ENCODE measurements at places on chromosomes 2 and 18. TPM values are rescaled to one million over a fixed set of nuclear protein-coding genes. Genes with fewer than 3 reads are reported as not detected.

DNA sequence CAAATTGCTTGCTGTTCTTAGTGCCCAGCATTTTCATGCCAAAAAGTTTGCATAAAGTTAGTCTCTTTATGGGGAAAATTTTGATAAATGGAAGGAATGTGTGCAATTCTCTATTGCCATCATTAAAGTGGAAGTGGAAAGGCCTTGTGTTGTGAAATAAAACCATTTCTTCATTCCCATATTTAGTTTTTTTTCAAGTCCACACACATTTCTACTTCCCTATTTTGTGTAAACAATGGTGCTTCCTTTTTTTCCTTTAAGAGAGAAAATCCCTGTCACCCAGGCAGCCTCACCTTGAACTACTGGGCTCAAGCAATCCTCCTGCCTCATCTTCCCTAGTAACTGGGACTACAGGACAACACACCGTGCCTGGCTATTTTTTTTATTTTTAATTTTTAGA lies 42.3 kb upstream of the NCOA1 start:
- DNase-seq: no peak

GRCh38 chr2:16194931-16195680 lies 254.8 kb downstream of the MYCN start:
- no peak for DNase-seq

DNA sequence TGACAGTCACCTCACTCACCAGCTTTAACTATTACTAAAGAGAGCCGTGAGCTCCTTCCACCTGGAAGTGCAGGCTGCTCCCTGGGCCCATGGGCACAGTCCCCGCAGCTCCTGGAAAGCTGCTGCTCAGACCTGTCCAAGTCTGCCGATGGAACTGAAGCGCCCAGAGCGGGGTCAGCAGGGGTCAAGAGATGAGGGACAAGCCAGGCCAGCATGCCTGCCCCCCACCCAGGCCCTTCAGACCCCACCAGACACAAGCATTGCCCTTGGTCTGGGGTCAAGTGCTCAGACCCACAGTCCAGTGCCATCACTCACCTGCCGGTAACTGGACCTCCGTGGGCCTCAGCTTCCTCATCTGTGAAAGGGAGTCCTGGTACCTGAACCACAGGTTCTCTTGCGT lies 59.9 kb downstream of the BIN1 start:
- DNase-seq: no peak

DNA sequence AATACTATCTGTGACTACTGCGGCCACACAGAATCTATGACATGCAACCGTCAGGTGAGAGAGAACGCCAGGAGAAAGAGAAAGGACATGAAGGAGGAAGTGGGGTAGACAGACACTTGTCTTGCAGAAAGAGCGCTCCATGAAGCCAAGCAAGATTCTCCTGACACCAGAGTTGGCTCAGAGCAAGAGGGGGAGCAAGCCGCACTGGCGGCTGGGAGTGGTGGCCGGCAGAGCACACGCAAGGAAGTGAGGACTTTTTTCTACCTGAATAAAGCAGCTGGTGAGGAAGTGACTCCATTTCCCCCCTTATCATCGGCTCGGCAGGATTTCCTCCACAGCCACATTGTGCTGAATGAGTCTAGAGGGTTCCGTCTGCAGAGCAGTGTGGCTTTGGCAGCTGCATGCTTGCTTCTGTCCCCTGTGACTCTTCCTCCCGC lies 181.6 kb downstream of the BCL2 start:
- DNase-seq: no peak

- DNase-seq: no peak
Observed at GRCh38 chr2:133892352-133892913, 324.2 kb upstream of the NCKAP5 start.

DNA sequence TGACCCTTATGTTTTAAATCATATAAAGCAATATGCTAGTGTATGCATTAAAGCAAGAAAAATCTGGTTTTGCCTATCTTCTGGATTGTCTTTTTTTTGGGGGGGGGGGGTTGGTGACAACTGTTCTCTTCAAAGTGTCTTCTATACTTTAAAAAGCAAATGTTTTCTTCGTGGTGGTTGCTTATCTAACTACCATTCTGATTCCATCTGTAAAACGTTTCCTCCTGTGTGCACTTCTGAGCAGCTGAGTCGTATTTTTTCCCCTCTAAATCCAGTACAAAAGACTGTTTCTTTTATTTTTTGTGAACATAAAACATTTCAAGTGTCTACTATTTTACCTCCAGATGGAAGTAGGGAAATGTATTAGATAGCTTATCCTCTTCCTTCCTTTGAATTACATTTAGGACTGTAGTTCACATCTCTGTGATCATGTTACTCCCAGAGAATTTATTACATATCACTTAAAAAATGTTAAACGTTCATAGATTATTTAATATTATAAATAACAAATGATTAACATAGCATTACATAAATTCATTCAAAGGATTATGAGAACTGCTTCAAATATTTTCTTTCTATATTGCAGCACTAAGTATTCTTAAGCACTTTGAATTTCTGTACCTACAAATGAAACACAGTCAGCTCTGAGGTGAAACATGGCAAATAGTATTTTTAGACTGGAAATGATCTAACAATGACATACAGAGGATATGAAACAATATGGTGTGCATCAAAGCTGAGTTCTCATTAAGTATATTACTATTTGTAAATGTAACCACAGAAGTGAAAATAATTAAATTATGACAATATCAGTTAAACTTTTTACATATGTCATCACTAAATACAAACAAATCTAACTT lies 56.4 kb downstream of the SCN3A start:
- no peak for DNase-seq

DNA sequence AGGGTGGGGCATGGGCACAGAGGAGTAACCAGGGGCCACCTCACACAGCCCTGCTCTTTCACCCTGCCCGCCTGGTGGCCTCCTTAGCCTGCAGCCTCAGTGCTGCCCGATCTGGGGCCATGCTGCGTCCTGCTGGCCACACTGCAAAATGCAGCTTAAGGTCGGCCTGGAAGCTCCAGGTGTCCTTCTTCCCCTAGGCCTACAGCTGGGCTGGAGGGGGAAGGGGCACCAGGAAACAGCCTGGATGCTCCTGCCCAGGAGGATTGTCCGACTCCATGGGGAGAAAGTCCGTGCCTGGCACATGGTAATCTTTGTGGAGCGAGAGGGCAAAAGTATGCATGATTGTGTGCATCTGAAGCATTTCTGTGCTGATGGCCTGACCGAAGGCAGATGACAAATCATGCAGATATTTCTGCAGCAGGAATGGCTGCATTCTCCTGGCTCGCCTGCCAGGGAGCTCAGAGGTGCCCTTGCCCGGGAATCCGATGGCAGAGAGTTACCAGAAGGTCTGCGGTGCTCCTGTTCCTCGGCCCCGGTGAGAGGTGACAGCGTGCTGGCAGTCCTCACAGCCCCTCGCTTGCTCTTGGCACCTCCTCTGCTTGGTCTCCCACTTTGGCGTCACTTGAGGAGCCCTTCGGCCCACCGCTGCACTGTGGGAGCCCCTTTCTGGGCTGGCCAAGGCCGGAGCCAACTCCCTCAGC lies 12.8 kb upstream of the ALPP start:
- DNase-seq: no peak

- no peak for DNase-seq
Observed at GRCh38 chr2:67616749-67617148, 219.6 kb downstream of the ETAA1 start.

GRCh38 chr2:190378880-190379237 lies 29.3 kb upstream of the MFSD6 start:
- no peak for DNase-seq

GRCh38 chr2:175054340-175054739 lies 49.2 kb upstream of the CHN1 start:
- DNase-seq: no peak

DNA sequence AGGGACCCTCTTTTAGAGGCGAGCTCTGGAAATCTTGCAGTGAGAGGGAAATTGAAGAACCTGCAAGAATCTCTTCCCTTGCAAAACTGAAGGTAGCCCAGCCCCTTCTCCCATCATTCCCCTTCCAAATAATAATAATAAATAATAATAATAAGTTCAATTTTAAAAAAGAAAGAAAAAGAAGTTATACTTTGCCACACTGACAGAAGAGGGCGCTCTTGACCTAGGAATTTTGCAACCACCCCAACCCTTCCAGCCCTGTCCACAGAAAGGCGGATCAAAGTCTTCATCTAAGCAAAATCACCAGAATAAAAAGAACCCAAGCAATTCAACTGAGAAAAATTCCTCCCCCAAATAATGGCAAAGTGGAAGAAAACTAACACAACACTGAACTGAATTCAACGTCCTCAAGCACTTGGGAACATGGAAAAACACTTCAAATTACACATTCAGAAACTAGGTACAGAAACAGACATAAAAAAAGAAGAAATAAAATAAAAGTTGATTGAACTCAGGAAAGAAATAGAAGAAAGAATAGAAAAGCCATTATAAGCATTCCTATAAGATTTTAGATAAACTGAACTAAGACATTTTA lies 98.9 kb upstream of the GLS start:
- DNase-seq: no peak

DNA sequence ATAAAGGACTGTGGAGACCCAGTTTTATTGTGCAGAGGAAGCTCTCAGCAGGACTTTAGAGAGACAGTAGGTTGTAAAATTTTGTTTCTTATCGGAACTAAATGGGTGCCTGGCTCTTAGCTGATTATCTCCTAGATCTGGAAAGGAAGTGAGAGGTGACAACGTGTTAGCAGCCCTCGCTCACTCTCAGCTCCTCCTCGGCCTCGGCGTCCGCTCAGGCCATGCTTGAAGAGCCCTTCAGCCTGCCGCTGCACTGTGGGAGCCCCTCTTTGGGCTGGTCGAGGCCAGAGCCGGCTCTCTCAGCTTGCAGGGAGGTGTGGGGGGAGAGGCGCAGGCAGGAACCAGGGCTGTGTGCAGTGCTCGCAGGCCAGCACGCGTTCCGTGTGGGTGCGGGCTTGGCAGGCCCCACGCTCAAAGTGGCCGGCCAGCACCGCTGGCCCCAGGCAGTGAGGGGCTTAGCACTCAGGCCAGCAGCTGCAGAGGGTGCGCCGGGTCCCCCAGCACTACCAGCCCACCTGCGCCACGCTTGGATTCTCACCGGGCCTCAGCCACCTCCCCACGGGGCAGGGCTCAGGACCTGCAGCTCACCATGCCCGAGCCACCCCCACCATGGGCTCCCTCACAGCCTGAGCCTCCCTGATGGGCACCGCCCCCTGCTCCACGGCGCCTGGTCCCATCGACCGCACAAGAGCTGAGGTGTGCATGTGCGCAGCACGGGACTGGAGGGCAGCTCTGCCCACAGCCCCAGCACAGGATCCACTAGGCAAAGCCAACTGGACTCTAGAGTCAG lies 4.6 kb upstream of the MFF start:
- DNase-seq: no peak

- DNase-seq: peak; percentile 13
Observed at GRCh38 chr2:168635065-168635577, 167.3 kb upstream of the NOSTRIN start.

DNA sequence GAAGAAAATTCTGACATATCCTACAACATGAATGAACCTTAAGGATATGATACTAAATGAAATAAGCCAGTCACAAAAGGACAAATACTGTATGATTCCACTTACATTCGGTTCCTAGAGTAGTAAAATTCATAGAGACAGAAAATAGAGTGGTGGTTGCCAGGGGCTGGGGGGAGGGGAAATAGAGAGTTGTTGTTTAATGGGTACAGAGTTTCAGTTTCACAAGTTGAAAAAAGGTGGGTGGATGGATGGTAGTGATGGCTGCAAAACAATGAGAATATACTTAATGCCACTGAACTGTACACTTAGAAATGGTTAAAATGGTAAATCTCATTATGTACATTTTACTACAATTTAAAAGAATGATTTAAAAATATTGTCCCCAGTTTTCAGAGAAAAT lies 53.3 kb upstream of the NFU1 start:
- no peak for DNase-seq

DNA sequence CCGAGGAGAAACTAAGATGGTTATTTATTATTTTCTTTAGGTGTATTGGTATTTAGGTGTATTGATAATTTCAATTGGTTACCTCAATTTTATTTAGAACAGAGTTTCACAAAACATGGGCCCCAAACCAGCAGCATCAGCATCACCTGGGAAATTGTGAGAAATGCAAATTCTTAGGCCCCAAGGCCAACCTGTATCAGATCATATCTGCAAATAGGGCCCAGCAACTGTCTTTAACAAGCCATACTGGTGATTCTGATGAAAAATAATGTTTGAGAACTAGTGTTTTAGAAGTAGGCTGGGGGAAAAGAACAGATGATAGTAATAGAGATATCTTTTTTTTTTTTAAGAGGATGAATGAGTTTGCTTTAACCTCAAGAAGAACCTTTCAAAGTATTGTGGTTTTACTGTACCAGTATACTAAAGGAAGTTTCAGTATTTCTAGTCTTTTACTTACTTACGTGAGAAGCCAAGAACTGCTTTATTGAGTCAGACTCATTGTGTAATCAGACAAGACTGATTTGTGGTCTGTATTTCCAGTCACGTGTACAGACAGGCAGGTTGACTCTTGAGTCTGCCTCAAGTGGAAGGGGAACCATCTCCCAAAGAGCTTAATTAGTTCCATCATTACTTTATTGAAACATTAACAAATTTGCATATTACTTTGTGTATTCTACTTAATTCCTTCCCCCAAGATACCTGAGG lies 60.4 kb upstream of the GAREM1 start:
- DNase-seq: no peak

GRCh38 chr2:42812899-42813479 lies 20.6 kb upstream of the HAAO start:
- no peak for DNase-seq

GRCh38 chr2:100813527-100813926 lies 6.4 kb upstream of the NPAS2 start:
- DNase-seq: no peak

Gene CFC1
- not detected for total RNA-seq

Gene POTEJ
- total RNA-seq: not detected

Gene CRIM1
- total RNA-seq: 186 TPM

Gene ITGA6
- total RNA-seq: 547 TPM

Gene GAL3ST2
- not detected for total RNA-seq

Gene ALPI
- not detected for total RNA-seq

Gene B3GNT7
- 2.6 TPM for total RNA-seq
